ENCODE measurements at places on chromosomes 12 and 14.
A peak's percentile ranks its signal among the peaks of the same experiment; 100 is the strongest.

DNA sequence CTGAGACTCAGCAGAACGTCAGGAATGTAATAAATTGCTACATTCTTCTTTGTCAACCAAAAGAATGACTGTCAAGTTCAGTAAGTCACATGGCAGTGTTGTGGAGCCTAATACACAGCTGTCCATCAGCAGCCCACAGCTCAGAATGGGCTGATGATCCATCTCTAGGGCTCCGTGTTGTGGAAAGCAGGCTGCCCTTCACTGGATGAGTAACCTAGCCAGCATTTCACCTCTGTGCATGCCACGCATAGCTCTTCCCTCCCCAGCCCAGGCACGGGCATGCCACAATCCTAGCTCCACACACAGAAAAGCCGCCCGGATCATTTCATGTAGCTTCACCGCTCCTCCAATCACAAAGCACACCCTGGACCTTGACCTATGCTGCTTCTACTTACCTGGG, 878.0 kb upstream of the TMEM132C start:
- no peak for DNase-seq

DNA sequence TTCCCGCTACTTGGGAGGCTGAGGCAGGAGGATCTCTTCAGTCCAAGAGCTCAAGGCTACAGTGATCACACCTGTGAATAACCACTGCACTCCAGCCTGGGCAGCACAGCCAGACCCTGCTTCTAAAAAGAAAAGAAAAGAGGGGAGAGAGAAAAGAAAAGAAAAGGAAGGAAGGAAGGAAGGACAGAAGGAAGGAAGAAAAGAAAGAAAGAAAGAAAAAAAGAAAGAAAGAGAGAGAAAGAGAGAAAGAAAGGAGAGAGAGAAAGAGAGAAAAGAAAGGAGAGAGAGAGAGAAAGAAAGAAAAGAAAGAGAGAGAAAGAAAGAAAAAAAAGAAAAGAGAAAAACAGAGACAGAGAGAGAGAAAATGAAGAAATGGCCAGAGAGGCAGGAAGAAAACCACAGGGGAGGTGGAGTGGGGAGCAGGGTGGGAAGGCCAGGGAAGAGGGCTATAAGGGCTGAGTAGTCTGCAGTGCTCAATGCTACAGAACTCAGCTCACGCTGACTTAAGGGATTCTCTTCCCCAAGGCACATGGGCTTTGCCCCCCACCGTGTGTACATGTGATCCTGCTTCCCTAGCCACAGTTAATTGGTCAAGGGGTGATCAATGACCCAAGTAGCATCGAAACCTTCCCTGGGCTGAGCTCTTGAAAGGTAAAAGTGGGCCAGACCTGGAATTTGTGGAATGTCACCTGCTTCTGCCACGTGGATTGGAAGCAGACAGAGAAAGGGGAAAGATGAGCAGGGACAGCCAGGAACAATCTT, 90.4 kb upstream of the TMCC3 start:
- no peak for DNase-seq

GRCh38 chr12:9674226-9674590, 4.7 kb downstream of the CLEC2D start:
- no peak for DNase-seq

- no peak for DNase-seq
Measured at GRCh38 chr12:106217706-106218105, 30.1 kb downstream of the CKAP4 start.

GRCh38 chr12:115322275-115322674, 638.3 kb upstream of the TBX3 start:
- DNase-seq, result peak; percentile 22

GRCh38 chr12:6956021-6956727, 5.0 kb downstream of the PTPN6 start:
- no peak for DNase-seq

- no peak for DNase-seq
Measured at GRCh38 chr14:32738206-32738871, 200.3 kb upstream of the NPAS3 start.

DNA sequence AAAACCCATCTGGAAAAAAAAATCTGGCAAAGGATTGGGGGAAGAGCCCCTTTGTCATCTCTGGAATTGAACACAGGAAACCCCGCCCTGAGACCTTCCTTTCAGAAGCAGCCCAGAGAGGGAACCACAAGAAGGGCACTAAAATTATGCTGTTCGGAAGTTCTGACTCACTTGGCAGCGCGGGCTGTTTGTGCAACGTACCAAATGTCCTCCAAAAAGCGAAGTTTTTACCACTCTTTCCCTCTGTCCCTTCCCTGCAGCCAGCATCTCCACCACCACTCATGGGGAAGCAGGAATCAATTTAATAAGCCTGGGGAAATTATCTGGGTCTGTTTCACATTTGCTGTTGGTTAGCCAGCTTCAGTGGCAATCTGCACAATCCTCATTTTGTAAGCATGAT, 3.2 kb upstream of the SYNE3 start:
- DNase-seq, result peak; percentile 87

GRCh38 chr14:39733741-39734140, 301.5 kb upstream of the FBXO33 start:
- DNase-seq, result no peak

GRCh38 chr14:91649930-91650329, 82.0 kb downstream of the CATSPERB start:
- peak; percentile 8 for DNase-seq

GRCh38 chr12:127025545-127025944, 1241.4 kb upstream of the TMEM132C start:
- no peak for DNase-seq

GRCh38 chr12:40989785-40990184, 198.3 kb upstream of the PDZRN4 start:
- DNase-seq, result no peak

DNA sequence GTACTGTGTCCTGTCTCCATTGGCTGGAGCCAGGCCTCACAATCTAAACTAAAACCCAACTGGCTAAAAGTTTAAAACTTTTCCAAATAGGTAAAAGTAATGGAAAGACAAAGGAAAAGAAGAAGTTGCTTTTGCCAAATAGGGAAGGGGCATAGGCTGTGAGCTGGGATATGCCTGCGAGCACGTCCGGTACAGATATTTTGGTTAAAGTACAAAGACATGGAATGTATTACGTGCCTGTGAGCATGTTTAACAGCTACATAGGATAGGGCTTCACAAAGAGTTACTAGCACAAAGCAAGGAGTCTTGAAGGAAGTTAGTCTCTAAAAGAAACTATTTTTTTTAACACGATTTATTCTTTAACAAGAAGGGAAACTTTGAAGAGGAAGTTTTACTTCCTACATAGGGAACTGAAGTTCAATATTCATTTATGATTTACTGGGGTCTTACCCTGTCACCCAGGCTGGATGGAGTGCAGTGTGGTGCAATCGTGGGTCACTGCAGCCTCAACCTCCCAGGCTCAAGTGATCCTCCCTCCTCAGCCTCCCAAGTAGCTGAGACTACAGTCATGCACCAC, 41.9 kb upstream of the INF2 start:
- DNase-seq, result no peak

GRCh38 chr12:76310110-76310509, 38.1 kb downstream of the BBS10 start:
- DNase-seq, result peak; percentile 73

- DNase-seq, result no peak
Measured at GRCh38 chr14:65352964-65353530, 59.5 kb upstream of the FUT8 start.

DNA sequence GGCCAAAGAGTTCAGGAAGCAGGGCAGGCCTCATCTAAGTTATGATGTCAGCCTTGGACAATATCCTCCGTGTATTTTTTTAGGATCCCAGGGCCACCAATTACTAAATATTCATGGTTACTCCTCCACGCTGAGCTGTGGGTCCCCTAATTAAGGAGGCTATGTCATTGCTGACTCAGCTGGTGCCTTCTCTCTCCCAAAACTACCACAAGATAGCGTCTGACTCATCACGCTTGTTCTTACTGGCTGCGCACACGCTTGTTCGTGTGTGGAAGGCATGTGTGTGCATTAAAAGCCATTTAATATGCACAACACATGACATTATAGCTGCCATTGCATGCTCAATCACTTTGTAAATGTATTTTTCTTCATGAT, 78.3 kb downstream of the GSC start:
- DNase-seq, result no peak

GRCh38 chr12:66552716-66553115, 126.2 kb downstream of the GRIP1 start:
- peak; percentile 38 for DNase-seq

DNA sequence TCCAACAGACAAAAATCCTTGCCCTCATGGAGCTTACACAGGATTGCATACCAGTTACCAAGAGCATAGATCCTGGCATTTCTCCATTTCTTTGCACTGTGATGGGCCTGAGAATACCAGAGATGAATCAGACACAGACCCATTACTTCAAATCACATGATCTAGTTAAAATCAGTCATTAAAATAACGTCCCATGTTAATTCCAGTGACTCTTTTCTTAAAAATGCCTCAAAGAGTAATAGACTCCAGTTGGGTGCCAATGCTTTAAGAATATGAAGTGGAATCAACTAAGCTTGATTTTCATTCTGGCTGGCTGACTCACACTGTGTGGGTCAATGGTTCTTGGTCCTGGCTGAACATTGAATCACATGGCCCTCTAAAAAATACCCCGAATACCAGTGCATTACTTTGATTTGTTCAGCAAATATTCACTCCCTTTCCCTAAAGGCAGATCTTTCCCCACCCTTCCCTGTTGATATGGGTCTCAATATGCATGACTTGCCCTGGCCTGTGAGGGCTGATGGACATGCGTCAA, 11.0 kb downstream of the ASB2 start:
- peak; percentile 98 for DNase-seq

DNA sequence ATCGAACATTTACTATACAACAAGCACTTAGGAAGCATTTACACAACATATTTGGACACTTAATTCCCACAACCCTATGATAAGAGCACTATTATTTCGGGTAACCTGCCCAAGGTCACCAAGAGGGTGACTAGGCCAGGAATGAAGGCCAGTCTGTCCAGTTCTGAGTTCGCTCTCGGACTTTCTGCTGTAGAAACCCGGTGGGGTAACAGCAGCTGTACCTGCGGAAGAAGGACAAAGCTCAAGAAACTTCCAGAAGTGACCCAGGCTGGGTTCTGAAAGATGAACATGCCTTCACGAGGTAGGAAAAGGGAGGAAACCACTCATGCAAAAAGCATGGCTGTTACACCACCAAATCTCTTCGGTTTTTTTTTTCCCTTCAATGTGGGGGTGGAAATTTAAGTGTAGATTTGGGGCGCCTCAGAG, 10.8 kb downstream of the PLA2G1B start:
- peak; percentile 34 for DNase-seq

DNA sequence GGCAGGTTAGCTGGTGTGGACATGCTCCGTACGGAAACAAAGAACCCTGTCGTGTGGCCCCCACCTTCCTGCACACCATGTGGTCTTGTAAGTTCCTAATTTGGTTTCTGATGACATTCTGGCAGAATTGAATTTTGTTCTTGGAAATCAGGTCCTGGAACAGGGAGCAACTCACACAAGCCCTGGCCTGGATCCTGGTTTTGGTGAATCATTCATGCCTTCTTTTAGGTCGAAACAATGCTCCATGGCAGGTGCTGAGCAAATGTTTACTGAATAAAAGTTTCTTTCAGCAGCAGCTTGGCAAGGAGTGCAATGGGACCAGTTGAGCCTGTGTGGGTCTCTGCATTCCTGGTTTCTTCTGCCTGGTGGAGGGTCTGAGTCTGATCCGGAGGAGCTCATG, 978.4 kb downstream of the BCL11B start:
- DNase-seq, result peak; percentile 77

DNA sequence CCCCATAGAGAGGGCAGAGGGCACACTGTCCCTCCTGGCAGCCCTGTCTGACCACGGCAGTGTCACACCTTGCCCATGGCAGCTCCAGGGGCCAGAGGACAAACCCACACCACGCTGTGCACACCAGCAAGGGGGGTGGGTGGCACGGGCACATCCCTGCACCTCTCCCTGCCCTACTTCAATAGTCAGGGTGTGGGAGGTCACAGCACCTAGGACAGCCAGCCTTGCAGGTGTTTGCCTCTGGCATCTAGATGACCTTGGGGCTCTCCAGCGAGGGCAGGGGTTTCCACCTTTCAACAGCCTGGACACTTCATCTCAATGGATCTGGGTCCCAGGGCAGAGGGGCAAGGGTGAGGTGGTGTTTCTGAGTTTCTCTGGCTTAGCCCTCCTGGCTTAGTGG, 69.2 kb downstream of the LGMN start:
- DNase-seq, result no peak

DNA sequence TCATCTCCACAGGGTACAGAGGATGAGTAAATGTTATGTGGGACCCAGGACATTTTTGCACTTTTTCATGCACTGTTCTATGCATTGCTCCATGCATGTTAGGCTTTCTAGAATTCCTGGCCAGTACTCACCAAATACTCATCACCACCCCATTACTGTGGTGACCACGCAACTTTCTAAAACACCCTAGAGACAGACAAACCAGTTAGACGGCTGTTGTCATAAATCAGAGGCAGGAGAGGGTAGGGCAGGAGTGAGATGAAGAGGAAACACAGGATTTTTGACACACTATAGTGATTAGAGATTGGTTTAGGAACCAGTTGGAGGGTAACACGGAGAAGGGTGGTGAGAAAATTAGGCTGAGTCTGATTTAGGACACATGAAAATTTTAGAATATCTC, 59.3 kb downstream of the IFNG start:
- no peak for DNase-seq

DNA sequence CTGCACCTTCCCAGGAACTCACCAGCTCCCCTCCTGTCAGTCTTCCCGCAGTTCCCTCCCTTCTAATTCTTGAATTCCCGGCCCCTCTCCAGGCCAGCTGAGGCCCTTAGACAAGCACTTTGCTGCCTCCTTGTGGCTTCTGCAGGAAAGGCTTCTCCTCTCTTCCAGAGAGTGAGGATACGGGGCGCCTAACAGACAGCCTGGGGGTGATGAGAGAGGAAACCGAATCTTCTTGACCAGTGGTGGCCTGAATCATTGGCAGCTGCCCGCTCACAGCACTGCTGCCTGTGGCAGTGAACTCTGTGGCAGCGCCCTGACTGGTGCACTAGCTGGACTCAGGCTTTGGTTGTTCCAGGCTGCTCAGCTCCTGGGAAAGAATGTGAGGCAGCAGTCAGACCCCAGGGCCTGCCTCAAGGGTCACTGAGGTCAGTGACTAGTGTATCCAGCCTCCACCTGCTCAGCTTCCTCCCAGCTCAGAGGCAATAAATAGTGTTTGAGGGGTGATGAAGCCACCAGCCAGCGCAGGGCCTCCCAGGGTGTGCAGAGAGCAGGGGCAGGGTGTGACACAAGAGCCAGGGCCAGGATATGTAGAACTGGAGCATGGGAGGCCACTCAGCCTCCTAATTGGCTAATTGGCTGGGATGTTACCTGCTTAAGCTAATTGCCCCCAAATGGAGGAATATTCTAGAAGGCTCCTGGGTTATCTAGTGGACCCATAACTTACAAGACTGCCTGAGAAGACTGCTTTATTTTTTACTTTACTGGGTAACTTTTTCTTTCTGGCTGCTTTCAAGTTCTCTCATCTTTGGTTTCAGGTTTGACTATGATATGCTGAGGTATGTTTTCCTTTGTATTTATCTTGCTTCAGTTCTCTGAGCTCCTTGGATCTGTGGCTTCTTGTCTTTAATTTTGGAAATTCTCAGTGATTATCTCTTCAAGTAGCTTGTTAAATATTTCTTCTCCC, 12.9 kb upstream of the MCRS1 start:
- DNase-seq, result peak; percentile 63

All from fibroblast of lung (primary cell).